ENCODE measurements at places on chromosomes 3 and 15. TPM values are rescaled to one million over a fixed set of nuclear protein-coding genes. Genes with fewer than 3 reads are reported as not detected.

The RIOX2 gene
- 46.5 TPM for total RNA-seq

The BFSP2 gene
- not detected for total RNA-seq

The SLC6A1 gene
- total RNA-seq = not detected

The PLA2G4B gene
- under 0.01 TPM for total RNA-seq

The ENTPD3 gene
- not detected for total RNA-seq

The DPPA2 gene
- not detected for total RNA-seq

Data from epithelial cell of alveolus of lung (primary cell).